ENCODE measurements at places on chromosomes 11 and 22.

DNA sequence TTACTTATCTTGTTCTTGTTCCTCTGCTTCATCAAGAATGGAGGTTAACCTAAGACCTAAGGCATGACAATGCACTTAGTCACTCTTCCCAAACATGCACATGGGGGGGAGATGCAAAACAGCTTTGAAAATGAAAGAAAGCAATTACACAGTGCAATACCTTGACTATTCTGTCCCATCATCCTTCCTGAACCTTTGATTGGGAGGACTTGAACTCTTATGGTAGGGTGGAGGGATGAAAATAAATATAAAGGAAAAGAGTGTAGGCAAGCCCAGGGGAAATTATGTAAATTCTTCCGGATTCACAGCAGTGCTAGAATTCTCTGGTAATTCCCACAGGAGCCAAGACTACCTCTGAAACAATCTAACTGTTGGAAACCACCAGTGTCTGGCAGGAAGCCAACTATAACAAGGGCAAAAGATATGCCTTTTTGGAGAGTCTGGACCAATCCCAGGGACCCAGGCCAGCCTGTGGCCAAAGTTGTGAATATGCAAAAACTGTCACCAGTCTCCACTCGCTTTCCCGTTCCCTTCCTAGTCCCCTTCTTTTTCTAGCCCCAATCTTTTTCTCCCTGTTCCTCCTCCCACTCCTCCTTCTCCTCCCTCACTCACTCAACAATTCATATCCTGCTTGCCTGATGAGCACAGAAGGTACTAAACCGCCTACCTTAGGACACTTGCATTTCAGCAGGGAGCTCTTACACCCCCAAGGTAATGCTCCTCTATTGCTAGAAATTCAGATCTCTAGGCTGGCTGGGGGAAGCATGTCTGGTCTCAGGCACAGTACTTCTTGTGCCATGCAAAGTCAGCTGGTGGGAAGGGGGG, 2.5 kb upstream of the RCN1 start:
- no peak for DNase-seq

DNA sequence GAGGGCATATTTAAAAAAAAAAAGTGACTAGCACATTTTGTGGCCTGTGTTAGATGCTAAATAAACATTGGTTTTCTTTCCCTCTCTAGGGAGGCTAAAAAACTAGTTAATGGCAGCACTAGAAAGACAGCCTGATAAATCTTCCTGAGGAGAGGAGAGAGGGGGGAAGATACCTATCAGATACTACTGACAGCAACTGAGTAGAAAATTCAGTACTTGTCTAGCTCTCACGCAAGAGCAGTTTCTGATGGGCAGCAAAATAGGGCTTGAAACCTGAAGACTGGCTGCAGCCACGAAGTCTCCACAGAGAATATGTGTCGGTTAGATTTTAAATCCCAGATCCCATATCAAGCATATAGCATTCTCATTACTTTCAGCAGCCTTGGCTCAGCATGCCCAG, 388.2 kb downstream of the KCNA4 start:
- no peak for DNase-seq

DNA sequence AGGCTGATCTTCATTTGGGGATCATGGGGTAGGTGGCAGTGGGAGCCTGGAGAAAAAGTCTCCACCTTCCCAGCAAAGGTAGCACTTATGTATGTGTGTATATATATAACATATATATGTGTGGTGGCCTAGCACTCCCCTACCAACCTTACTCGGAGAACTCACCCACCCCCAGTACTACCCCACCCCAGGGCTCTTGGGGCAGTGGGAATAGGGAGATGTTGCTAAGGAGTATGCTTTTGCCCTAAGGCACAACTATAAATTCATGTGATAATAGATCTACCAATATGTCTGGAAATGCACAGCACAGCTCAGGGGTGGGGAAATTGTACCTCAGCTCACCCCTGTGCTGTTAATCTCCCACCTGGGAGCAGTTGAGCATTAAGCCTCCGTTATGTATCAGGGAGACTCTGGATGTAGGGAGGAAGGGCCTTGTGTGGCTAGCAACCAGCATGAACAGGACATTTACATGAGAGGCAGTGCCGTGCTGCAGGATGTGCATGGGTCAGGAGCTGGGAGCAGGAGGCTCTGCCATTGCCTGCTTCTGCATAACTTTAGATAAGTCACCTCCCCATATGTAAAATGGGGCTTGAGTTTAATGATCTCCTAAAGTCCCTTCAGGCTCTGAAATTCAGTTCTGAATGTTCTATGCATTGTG, 57.3 kb downstream of the C11orf91 start:
- no peak for DNase-seq

- DNase-seq, result no peak
These were observed 20.6 kb upstream of the FDX1 start for GRCh38 chr11:110409174-110409573.

- peak; percentile 62 for DNase-seq
These were observed at the start of gene MAP4K2 for GRCh38 chr11:64803158-64803845. MAP4K2 (minus strand) TSS chr11:64803214; CDS start chr11:64803149, 65 bp downstream.

DNA sequence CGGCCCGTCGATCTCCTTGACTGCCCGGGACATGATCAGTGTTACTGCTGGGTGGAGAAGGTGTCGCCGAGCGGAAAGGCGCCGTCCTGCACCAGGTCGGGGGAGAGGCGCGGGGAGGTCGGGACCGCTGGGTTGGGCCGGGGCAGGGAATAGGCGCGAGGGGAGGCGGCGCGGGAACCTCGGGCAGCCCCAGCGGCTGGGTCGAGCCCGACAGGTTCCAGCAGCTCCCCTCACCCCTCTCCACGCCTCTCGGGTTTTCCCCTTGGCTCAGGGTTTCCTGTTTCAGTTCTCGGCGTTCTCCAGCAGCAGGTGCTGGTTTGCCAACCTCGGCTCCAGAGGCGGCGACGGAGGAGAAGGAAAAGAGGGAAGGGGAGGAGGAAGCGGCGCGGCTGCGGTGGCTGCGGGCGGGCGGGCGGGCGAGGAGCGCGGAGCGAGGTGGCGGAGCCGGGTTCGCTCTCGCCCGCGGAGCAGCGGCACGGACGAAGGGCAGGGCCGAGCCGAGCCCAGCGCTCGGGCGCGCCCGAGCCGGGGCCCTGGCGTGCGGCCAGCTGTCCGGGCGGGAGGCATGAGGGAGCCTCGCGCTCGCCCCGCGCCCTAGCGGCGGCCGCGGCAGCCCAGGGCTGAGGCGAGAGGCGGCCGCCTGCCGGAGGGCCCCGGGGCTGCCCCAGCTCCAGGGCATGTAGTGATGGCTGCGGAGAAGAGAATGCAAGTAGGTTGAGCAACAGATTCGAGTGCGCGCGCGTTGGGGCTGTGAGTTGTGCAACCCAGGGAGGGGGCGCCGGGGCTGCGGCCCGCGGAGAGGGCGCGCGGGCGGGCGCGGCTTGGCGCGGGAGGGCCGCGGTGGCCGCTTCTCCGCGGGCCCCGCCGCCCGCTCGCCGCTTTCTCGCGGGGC, at the start of gene ZC3H12C:
Gene ZC3H12C, plus strand, starts transcription at position 878 of the 892 bp plus-strand sequence. CDS start 20 bp downstream, outside the sequence.
- no peak for DNase-seq

GRCh38 chr11:101705972-101706371, 122.2 kb upstream of the TRPC6 start:
- DNase-seq, result no peak

GRCh38 chr11:69122630-69123431, 32.9 kb upstream of the SMIM38 start:
- no peak for DNase-seq

DNA sequence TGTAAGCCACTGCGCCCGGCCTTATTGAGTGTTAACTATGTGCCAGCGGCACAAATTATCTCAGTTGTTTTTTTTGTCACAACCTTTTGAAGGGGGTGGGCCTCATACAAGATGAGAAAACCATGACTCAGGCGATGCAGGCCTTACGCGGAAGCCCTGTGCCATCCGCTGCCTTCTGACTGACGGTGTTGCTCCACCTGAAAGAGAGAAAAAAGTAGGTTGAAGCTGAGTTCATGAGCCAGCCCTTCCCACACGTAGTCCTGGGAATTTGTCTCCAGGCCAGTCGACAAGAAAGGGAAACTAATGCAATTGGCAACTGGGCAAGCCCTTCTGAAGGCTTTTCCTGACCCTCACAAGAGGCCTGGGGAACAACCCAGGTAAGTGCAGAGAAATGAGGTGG, 96.9 kb upstream of the CRYBB3 start:
- no peak for DNase-seq

GRCh38 chr11:64871492-64871891, 6.9 kb downstream of the EHD1 start:
- no peak for DNase-seq

- no peak for DNase-seq
These were observed 3.6 kb downstream of the GAL start for GRCh38 chr11:68687986-68688385.

DNA sequence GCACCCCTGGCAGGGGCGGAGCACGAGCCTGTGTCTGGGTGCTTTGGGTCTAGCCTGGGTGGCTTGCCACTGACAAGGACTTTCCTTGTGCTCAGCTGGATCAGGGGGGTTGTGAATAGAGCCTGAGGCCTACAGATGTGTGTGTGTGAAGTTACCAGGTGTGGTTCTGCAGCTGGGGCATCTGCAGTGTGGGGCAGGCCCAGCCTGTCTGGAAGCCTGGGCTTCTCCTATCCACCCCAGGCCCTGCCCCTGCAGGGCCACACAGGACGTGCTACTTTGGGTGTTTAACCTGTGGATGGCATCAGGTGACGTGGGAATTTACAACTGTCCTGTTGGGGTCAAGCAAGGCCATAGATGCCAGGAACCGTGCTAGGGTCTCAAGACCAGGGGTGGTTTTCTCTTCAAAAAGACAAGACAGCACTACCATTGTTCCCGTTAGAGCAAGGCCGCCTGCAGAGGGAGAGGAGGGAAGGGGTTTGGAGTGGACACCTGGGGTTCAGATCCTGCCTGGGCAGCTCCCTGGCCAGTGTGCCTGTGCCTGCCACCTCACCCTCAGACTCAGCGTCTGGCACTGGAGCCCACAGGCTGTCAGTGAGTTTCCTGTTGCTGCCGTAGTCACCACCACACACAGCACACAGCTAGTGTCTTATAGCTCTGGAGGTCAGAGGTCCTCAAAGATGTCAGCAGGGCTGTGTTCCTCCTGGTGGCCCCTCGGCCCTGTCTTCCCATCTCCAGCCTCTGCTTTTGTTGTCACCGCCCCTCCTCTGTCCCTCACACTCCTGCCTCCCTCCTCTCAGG, 31.6 kb downstream of the CTTN start:
- DNase-seq, result no peak

DNA sequence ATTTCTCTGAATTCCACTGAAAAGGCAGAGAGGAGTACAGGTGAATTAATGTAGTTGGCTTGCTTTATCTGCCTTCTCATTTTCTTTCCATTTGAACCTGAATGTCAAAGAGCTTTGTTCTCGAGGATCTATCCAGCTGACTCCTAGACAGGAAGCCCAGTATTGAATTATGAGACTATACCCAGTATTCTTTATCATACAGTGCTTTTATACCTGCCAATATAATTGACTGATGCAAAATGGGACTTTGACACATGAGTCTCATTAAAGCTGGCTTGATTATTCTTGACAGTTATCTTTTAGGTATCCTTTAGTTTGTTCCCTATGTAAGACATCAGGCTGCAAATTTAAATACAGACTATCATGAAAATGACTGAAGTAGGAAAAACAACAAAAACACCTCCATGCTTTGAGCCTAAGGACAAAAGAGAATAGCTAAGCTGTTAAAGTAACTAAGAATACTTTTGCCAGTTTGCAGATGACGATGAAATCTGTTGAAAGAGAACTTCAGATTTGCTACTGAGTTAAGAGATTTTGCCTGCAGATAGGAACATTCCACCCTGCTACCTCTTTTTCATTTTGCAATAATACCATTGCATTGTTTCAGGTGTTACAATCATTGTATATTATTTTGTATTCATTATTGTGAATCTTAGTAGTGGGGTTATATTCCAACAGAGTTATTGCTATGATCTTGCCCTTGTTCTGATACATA, 117.1 kb downstream of the ENTHD1 start:
- no peak for DNase-seq

DNA sequence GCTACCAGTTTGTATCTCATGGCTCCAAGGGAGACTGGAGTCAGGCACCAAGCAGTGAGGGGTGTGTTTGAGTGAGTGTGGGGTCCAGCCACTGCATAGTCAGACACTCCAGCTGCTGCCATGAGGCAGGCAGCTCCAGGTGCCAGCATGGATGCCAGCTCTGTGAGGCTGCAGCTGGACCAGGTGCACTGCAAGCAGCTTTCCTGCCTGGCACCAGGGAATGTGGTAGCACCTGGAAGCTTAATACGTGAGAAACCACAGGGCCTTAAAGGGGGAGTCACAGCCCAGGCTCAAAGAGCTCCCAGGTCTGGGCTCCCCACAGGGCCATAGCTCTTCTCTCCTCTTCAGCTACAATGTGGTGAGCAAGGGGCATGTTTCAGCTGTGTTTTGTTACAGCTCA, 817.8 kb upstream of the LUZP2 start:
- DNase-seq, result no peak

GRCh38 chr11:45816614-45817013, 11.7 kb downstream of the SLC35C1 start:
- DNase-seq, result no peak

DNA sequence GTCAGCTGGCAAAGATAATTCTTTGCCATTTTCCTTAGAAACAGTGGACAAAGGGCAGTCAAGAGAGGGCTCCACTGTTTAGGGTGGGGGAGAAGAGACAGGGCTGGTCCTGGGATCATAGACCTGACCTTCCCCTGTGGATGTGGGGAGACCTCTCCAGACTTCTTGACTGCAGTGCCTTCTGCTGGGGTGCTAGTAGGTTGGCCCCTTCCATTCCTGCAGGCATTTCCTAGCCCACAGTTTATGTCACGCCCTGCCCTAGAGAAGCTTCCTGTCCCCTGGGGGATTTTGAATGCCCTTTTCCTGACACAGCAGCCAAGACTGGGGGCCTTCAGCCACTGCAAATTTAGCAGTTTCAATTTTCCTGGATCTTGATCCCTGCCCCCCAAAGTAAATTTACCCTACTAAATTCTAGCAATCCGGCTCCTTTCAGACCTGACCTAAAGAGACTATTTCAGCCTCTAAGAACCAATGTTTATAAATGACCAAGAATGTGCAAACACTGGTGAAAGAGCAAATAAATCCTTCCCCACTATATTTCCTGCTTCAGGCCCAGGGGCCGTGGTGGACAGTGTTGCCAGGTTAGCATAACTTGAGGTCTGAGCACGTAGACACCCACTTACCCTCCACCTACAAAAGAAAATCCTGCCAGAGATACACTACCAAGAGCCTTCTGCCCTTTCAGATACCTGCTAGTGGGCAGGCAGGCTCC, 58.4 kb downstream of the PPFIBP2 start:
- DNase-seq, result no peak

- DNase-seq, result no peak
These were observed 283.0 kb downstream of the RAB38 start for GRCh38 chr11:87892291-87892690.

DNA sequence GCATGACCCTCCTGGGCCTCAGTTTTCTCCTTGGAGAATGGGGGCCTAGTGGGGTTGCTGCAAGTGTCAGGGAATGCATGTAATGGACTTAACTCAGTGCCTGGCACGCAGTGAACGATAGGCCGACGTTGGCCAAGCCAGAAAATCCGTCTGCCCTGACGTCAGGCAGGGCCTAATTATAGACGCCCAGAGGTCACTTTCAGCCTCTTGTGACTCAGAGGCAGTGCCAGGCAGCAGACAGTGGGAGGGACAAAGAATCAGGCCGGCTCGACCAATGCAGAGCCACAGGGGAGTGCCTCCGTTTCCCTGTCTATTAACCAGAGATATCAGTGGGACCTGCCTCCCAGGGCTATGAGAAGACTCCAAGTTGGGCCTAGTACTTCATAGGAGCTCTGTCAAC, 115.0 kb downstream of the MN1 start:
- no peak for DNase-seq

- DNase-seq, result no peak
These were observed 14.7 kb upstream of the MFRP start for GRCh38 chr11:119361056-119361787.
